ENCODE measurements at places on chromosomes 12 and 14.

- DNase-seq: no peak
Observed at GRCh38 chr14:76051717-76052465, 66.3 kb downstream of the IFT43 start.

- no peak for DNase-seq
Observed at GRCh38 chr14:103130017-103130764, 6.9 kb downstream of the TNFAIP2 start.

DNA sequence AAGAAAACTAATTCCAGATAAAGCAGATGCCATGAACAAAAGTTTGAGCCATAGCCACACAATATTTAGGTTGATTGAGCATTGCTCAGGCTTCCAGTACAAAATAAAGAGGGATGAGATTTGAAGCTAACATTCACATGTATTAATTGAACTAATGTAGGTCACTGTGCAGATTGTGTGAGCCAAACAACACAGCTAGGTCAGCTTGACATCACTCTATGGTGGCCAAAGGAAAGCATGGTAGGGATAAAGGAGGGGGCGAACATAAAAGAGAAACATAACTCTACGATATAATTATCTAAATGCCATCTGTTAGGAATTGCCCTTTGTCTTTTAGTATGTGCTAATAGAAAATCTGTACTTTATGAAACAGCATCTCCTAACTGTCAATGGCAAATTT lies 477.7 kb upstream of the SYT1 start:
- no peak for DNase-seq

DNA sequence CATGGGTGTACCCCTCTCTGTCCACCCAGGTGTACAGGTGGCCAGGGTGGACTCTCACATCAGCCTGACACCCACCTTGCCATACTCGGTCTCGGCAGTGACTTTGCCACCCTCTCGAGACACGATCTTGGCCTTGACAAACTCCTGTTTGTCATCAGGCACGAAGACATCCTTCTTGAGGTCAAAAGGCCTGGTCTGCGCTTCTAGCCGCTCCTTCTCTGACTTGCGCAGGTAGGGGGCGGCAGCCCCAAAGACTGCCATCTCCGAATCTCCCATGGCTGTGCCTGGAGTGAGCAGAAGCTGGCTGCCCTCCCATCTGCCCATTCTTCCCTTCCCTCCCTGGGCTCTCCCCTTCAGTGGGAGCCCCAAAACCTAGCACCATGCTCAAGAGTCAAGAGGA lies 2.0 kb downstream of the MYH7 start:
- DNase-seq: no peak

DNA sequence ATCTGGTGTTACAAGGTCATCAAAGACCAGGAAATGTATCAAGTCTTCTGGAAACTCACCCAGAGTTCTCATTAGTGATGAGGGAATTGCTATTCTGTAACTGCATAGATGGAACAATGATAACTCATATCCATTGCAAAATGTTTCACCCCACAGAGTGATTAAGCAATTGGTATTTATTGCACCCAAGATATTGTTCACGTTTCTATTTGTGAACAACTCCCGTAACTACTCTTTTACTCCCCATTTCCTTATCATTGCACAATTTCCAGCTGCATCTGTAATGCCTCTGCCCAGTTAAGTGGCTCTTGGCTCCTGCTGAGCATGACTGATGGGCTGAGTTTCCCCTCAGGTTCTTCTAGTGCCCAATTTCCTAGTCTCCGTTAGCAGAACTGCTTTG lies 108.7 kb upstream of the PRICKLE1 start:
- DNase-seq: no peak

DNA sequence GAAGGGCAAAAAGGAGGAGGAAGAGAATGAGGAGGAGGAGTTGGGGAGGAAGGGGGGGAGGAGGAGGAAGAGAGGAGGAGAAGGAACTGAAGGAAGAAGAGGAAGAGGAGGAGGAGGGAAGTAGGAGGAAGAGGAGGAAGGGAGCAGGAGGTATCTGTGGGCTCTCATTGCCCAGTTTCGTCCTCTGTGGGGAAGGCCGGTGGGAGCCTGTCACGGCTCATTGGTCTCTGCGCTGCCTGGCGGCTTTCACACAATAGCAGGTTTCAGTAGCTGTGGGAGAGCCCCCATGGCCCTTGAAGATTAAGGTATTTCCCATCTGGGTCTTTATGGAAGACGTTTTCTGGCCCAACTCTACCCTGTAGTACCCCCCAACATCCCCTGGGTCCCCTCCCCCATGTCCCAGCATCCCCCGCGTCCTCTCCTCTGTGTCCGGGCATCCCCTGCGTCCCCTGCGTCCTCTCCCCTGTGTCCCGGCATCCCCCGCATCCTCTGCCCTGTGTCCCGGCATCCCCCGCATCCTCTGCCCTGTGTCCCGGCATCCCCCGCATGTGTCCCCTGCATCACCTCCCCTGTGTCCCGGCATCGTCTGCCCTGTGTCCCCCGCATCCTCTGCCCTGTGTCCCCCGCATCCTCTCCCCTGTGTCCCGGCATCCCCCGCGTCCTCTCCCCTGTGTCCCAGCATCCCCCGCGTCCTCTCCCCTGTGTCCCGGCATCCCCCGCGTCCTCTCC lies 278.2 kb upstream of the SFSWAP start:
- no peak for DNase-seq

- no peak for DNase-seq
Observed at GRCh38 chr12:112126000-112126438, 659 bp downstream of the TRAFD1 start.

DNA sequence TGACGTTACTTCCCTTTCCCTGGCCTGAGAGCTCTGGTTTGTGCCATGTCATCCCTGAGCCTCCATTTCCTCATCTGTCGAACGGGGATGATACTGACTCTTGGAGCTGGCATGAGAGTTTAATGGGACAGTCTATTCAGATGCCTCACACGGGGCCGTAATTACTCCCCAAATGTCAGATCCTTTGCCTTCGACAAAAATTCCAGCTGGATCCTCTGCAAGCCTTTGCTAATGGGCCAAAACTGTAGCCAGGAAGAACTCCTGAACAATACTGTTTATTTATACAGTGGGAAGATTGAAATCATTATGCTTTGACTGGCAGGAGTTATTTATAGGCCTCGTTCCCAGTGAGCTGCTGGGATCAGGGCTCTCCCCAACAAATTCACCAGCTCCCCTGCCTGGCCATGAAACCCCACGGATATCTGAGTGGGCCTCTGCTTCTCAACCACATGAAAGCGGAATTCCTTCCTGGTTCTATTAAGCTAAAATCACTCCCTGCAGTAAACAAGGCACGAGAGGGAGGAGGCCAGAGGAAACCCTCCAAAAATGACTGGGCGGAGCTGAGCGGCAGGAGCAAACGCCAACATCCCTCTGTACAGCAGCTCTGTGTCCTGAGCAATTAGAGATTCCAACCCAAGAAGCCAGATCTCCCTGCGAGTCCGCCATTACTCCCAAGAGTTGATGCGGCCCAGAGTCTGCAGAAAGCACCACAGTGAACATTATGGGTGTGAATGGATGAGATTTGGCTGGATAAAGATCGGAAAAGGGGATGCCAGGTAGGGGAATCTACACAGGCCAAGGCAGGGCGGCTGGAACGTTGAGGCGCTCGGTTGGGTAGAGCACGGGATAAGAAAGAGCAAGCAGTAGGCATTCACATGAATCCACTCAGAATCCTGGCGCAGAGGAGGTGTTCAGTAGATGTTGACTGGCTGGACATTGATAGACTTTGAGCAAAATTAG lies 326.1 kb downstream of the BCL11B start:
- no peak for DNase-seq

GRCh38 chr12:47097276-47097896 lies 17.6 kb upstream of the AMIGO2 start:
- DNase-seq: no peak

GRCh38 chr12:76080017-76080728 lies 4.3 kb downstream of the NAP1L1 start:
- no peak for DNase-seq

GRCh38 chr14:91870001-91870400 lies 2.7 kb upstream of the TC2N start:
- DNase-seq: peak; percentile 44

DNA sequence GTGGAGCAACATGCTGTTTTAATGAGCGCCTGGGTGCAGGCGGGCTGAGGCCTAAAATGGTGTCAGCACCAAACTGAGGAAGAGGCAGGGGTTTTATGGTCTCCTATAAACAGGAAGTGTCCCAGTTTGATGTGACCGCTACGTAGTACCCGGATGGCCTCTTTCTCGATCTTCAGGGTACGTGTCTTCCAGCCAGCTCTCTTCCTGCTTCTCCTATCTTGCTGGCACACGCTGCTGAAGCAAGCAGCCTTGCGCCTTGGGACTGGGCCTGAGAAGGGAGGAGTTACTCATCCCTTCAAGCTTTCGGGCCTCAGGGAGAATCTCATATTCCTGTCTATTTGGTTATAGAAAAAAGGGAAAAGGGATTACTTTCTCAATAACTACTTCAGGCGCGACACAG lies 28.2 kb upstream of the RNASE1 start:
- no peak for DNase-seq

DNA sequence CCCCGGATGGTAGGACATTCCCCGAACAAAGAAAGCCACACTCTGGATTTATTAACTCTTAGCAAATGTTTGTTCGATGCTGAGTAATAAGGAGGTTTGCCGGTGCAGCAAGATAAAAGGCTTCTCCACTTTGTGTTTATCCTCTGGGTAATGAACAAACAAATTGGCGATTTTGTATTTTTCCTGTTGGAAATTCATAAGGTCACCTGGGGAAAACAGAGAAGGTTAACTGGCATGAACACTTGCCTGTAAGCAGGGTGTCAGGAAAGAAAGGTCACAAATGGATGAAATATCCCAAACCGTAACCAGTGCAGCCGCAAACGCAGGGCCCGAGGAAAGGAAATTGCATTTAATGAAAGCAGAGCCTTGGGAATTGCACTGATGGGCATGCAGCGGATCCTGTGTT lies 132.8 kb downstream of the RMST start:
- no peak for DNase-seq

- no peak for DNase-seq
Observed at GRCh38 chr12:33450480-33450879, 10.9 kb upstream of the SYT10 start.

- DNase-seq: no peak
Observed at GRCh38 chr14:30988509-30988908, 36.9 kb upstream of the AP4S1 start.

GRCh38 chr12:120421701-120422100 lies 16.2 kb upstream of the COX6A1 start:
- no peak for DNase-seq

- no peak for DNase-seq
Observed at GRCh38 chr12:103620395-103620794, 33.3 kb downstream of the STAB2 start.

- no peak for DNase-seq
Observed at GRCh38 chr12:113242026-113242418, 20.8 kb downstream of the TPCN1 start.

DNA sequence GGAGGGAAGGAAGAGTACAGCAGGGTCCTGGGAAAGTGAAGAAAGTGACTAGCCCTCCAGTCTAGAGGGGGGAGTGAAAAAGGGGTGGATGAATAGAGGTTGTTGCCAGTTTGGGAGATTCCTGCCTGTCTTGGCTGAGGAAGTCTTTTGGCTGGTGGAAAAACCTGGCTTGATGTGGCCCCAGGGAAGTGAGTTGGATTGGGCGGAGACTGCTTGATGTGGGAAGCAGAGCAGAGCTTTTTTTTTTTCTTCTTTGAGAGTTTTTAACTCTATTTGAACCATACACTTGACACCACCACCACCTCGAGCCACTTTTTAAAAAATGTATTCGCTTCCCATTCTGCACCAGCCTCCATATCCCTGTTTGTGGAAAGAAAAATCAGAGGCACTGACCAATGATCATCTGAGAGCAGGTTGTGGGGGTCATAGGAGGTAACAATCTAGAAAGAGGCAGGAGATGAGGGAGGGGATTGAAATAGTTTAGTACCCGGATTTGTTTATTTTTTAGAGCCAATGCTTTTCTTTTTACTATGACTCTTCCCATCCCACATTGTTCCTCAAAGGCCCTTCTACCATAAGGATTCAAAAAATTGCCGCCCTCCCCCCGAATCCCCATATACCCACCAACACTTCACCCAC lies 690 bp upstream of the DTX3 start:
- DNase-seq: no peak

- no peak for DNase-seq
Observed at GRCh38 chr12:67546746-67547145, 101.8 kb upstream of the DYRK2 start.

GRCh38 chr12:102745971-102746600 lies 171.0 kb downstream of the PAH start:
- no peak for DNase-seq

DNA sequence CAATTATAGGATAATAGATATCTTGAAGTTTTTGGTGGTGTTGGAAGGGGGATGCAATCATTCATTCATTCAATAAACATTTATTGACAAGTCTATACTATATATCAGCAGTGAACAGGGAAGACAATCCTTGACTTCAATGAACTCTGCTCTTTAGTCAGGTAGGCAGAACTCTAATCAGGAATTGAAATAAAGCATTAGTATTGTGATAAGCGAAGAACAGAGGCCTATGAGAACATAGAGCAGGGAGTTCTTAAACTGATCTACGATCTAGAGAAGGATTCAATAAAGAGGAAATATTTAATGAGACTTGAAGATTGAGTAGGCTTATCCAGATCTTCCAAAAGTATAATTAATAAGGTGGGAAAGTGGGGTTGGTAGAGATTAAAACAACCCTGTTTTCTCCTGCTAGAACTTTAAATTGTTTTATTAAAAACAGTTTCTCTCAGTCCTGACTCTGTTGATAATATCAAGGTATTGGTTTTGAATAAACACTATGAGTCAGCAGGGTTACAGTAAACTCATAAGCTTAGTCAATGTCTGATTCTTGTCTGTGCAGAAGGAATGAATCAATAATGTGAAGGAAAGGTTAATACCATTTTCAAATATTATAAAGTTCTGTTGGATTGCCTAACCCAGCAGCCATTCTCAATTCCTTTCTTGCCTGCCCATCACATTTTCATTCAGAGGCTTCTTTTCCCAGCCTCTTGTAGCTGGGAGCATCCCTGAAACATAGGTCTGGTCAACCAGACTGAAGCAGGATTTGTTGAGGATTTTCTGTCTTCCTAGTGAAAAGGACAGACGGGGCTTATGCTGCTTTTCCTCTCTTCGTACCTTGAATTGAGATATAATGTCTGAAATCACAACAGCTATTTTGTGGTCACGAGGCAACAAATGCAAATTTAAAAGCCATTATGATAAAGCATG lies 38.9 kb upstream of the KTN1 start:
- DNase-seq: no peak

GRCh38 chr14:91326514-91327249 lies 82.2 kb upstream of the GPR68 start:
- no peak for DNase-seq
